ENCODE measurements at places on chromosomes 1 and 21. TPM values are rescaled to one million over a fixed set of nuclear protein-coding genes. Genes with fewer than 3 reads are reported as not detected.

ACTA1 gene
- 2.5 TPM for total RNA-seq

HHIPL2 gene
- 0.27 TPM for total RNA-seq

DNA sequence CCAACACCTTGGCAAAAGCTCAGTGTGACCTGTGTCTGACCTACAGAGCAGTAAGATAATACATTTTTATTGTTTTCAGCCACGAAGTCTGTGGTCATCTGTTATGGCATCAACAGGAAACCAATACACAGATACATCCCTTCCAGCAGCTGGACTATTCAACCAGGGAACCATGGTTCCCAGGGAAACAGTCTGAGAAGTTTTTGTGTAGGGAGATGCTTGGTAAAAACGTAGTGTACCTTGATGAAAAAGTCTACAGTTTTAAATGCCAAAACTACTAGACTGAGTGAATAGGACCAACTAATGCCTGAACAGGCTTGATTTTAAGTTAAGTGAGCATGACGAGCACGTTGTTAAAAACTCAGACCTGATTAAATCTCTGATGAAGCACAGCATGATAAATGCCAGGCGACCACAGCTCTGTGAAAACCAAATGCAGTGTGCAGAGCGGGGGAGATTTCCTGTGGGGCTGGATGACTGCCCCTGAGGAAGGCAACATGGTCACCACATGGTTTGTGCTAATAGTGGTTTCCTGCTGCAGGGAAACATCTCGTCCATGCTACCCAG lies 228.9 kb downstream of the TNR start:
- no peak for DNase-seq
- peaks cover 17% of the 10 kb centered on the region for H3K27me3 ChIP-seq
- H3K4me3 ChIP-seq, result no peak overlapping the region
- H3K36me3 ChIP-seq, result no peaks in the 10 kb centered on the region

DNA sequence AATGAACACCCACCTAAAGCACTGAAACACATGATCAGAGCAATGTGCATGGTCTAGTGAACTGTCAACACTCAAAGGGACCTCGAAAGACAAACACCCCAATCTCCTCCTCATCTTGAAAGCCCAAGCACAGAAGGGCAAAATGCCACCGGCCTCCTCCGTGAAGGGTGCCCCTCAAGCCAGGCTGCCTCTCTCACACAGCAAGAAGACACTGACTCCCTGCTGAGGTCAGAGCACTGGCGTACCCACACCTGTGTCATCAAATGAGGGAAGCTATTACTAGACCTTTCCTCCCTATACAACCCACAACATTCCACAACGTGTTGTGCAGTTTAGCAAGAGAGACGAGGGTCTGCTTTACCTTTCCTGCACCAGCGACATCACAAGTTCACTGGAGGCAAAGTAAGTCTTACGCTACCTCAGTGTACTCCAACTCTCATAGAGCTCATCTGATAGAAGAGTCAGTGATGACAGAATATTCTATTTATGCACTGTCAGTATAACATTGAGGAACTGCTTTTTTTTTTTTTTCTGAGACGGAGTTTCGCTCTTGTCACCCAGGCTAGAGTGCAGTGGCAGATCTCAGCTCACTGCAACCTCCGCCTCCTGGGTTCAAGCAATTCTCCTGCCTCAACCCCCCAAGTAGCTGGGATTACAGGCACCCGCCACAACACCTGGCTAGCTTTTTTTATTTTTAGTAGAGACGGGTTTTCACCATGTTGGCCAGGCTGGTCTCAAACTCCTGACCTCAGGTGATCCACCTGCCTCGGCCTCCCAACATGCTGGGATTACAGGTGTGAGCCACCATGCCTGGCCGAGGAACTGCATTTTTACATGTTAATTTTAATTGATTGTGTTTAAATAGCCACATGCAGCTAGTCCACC lies 3.3 kb downstream of the SH3BP5L start:
- H3K36me3 ChIP-seq, result peaks cover 10% of the 10 kb centered on the region
- no peaks in the 10 kb centered on the region for H3K27me3 ChIP-seq
- no peak overlapping the region for H3K27ac ChIP-seq

DNA sequence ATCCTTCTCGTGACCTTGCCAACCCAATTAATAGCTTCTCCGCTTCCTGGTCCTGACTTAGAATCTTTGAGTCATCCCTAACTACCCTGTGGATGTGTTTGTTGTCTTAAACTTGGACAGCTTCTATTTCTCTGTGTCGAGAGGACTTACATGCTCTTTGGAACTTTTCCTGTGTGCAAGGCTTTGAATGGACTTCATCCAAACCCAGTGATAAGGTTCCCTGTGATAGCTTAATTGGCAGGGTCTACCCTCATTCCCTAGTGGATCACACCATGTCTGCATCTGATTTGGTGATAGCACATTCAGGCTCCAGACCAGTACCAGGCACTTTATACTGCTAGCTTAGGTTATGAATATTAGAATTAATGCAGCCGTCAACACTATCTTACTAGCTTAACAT lies 378.2 kb upstream of the KAZN start:
- DNase-seq, result no peak
- peaks cover 9% of the 10 kb centered on the region for H3K27me3 ChIP-seq
- H3K27ac ChIP-seq, result no peak overlapping the region

- no peak for DNase-seq
- H3K36me3 ChIP-seq, result no peaks in the 10 kb centered on the region
- H3K4me3 ChIP-seq, result no peak overlapping the region
- peaks cover 2% of the 10 kb centered on the region for H3K4me1 ChIP-seq
- H3K27me3 ChIP-seq, result no peaks in the 10 kb centered on the region
These were observed 1113.9 kb upstream of the B3GALT2 start for GRCh38 chr1:194300340-194300739.

- no peak overlapping the region for H3K4me3 ChIP-seq
- no peaks in the 10 kb centered on the region for H3K36me3 ChIP-seq
- H3K4me1 ChIP-seq, result peaks cover 24% of the 10 kb centered on the region
- no peaks in the 10 kb centered on the region for H3K27me3 ChIP-seq
These were observed 75.2 kb downstream of the FMO4 start for GRCh38 chr1:171389171-171389570.

DNA sequence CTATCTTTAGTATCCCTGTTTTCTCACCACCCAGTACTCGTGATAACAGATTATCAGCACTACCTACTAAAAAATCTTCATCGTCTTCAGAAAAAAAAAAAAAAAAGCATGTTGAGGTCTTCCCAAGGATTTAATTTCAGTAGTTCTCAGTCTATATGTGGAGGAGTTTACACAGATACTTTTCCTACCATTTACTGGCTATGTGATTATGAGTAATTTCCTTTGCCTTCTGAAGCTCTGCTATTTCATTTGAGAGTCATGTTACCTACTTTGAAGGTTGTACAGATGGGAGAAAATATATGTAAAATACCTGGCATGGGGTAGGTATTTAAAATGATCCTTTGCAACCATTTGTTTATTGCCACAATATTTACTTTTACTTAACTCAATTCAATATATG lies 399.7 kb downstream of the NEGR1 start:
- H3K4me1 ChIP-seq, result peaks cover 13% of the 10 kb centered on the region
- H3K36me3 ChIP-seq, result no peaks in the 10 kb centered on the region
- H3K27me3 ChIP-seq, result no peaks in the 10 kb centered on the region
- H3K27ac ChIP-seq, result no peak overlapping the region
- no peak for DNase-seq

DNA sequence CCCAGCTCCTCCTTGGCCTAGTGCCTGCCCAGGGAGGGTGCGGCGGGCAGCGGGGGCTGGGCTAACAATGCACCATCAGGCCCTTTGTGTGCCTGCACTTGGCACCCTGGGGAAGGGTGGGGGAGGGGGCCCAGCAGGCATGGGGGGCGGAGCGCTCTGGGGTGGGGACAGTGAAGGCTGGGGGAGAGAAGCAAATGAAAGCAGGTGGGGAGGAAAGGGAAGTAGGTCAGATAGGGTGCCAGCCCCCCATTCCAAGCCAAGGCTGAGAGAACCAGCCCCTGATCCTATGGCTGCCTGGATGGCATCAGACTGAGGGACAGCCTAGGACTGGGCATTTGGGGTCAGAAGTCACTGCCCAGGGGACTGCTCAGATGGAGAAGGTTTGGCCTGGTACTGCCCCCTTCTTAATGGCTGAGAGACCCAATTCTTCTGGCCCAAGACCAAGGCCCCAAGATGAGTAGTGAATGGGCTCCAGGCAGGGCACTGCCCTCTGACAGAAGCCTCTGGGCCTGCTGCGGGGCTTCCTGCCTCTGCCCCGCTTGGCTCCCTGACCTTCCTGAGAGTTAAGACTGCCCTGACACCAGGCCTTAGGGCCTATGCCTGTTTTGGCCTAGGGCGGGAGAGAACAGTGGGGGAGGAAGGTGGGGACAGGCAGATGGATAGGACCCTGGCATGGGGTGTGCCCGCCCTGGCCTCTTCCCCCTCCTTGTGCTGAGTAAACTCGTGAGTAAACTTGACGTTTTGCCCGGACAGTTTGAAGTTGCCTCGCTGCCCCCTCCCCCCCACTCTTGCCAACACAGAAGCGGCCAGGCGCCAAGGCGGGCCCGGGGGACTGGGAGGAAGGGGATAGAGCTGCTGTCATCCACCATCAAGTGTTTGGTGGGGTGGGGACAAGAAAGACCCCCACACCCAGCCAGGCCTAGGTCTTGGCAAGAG lies 2.7 kb downstream of the ZBTB7B start:
- no peaks in the 10 kb centered on the region for H3K36me3 ChIP-seq
- DNase-seq, result no peak
- peak overlapping the region; percentile 53 for H3K4me3 ChIP-seq
